ENCODE measurements at places on chromosomes 2 and 18.

GRCh38 chr2:136361521-136361920, 243.6 kb upstream of the CXCR4 start:
- no peak for DNase-seq

- no peak for DNase-seq
These were observed 10.2 kb upstream of the ARHGAP28 start for GRCh38 chr18:6719098-6719846.

- no peak for DNase-seq
These were observed 89.4 kb downstream of the DYM start for GRCh38 chr18:49371073-49371472.

GRCh38 chr18:6054256-6054842, 159.0 kb upstream of the TMEM200C start:
- no peak for DNase-seq

DNA sequence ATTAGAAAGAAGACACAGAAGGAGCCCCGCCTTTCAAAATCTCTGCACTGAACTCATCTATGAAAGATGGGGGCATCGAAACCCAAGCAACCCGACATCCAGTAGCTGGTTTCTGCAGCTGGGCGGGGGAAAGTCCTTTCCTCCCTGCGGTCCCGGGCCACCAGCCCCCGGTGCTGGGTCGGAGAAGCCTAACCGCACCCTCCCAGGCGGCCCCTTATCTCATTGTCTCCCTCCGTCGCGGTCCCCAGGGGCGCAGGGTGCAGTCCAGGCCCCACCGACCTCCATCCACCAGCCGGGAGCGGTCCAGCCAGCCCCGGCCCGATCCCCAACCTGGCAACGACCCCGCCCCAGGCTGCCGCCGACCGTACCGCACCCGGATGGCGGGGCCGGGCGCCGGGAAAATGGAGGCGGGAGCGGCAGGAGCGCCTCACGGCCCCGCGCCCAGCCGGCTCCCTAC, 452 bp downstream of the RAPH1 start:
- DNase-seq = no peak

DNA sequence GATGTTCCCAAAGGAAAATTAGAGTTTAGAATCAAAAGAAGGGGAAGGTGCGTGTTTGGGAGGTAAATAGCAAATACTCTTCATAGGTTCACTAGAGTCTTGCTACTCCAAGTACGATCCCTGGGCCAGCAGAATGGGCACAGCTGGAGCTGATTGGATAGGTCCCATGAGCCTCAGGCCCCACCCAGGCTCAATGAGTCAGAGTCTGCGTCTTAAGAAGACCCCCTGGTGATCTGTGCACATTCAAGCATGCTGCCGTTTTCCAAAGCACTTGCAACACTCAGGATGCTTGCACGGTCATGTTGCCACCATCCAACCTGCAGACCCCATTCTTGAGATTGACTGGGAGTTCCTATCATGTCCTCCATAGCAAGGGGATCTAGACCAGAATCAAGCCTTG, 40.5 kb downstream of the ABCG8 start:
- DNase-seq = no peak

- DNase-seq = no peak
These were observed 269.4 kb upstream of the CCDC68 start for GRCh38 chr18:55228707-55229106.

GRCh38 chr2:9266711-9267110, 60.1 kb downstream of the ASAP2 start:
- no peak for DNase-seq

DNA sequence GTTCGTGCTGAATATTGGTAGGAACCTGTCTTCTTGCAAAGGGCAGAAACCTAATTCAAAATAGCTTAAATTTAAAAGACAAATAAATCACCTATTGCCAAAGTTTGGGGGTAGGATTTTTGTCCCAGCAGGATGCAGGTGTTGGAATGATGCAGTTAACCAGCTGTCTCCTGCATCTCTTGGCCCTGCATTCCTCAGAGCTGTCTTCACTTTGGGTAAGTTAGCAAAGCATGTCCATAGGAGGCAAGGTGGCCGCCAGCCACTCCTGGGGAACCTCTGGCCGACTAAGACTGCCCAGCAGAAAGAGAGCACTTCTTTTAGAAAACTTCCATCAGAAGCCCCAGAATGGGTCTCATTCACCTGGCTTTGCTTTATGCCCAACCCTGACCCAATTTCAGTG, 20.5 kb upstream of the NYAP2 start:
- no peak for DNase-seq

DNA sequence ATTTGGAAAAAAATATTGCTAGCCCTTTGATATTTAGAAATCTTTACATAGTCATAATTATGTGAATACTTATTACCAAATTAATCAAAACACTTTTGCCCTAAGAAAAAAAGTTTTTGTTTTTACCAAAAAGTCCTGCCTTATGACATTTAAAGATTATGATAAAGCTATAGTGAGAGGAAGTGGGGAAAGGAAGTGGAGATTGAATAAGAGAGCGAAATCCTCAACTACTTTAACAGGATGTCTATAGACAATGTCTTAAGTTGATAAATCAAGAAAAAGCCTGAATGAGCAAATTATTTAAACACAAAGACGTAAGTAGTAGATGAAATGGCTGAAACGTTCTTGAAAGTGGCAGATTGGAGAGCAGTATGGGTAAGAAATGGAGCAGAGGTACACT, 20.9 kb upstream of the VPS54 start:
- no peak for DNase-seq

- no peak for DNase-seq
These were observed 75.1 kb downstream of the ACOXL start for GRCh38 chr2:110807522-110807921.

DNA sequence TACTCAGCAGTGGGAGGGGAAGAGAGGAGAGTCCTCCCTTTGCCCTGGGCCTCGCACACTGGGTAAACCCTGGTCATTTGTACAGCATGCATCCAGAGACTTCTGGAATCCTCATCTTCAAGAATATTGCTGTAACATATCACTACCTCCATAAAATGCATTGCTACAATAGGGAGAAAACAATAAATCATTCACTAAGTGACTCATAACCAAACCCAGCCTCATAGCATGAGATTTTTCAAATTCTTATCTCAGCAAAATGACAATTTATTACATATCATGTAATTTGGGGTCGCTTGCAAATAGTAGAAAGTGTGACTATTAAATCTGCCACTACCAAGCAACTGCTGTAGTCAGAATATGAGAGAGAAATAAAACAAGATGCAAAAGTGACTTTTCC, 189.4 kb downstream of the ALK start:
- no peak for DNase-seq

- DNase-seq = peak; percentile 7
These were observed 6.4 kb downstream of the IL1RL1 start for GRCh38 chr2:102317715-102318114.

DNA sequence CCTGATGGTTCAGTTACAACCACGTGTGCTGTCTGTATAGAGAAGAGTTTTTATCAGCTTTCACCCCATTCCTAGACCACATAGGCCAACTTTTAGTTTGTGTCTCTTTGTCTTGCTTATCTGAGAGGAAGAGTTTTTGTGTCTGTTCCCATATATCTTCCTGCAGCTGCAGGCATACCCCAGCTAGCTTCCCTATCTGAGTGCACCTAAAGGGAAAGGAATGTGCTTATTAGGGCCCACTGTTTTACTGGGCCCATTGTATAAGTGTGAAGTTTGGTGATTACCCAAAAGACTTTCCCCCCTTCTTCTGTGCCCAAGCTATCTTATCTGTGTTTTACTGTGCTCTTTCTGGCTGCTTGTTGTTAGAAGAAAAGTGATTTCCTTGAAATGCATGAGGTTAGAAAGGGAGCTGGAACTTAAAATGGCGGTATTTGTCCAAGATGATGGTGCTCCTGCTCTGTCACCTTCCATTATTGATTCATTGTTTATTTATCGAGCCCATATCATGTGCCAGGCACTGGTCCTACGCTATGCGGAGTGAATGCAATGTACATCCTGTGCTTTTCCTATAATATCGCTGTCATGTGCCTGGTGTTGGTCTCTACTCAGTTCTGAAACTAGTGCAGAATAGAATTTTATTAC, 57.2 kb downstream of the NYAP2 start:
- no peak for DNase-seq

- DNase-seq = no peak
These were observed 17.0 kb downstream of the RTN4 start for GRCh38 chr2:55033076-55033742.

DNA sequence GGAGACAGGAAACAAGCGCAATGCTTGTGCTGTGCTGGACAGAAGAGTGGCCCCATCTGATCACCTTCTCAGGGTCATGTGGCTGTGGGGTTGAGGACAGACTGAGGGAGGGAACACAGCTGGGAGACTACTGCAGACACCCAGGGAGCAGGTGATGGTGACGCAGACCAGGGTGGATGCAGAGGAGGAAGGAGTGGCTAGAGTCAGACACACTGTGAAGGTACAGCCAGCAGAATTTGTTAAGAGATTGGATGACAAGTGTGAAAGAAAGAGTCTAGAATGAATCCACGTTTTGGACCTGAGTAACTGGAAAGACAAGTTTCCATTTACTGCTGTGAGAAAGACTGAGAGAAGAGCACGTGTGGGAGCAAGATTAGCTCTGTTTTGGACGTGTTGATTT, 15.9 kb upstream of the POMC start:
- DNase-seq = no peak

DNA sequence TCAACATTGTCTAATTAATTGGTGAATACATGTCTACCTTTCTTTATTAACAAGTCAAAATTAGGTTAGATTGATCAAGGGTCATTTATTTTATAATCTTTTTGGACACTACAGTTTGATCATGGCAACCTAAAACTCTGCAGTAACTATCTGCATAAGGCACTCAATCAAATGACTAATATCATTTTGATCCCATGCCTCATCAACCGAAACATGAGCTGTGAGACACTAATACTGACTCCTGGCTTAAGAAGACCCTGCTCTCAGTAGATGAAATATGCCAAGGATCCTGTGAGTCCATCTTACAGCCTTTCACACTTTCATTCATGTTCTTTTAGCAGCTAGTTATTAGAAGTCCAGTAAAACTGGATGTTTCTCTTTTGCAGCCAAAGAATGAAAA, 169.4 kb upstream of the CAVIN2 start:
- DNase-seq = no peak

- DNase-seq = peak; percentile 87
These were observed 285.0 kb upstream of the PARD3B start for GRCh38 chr2:204260162-204260877.

DNA sequence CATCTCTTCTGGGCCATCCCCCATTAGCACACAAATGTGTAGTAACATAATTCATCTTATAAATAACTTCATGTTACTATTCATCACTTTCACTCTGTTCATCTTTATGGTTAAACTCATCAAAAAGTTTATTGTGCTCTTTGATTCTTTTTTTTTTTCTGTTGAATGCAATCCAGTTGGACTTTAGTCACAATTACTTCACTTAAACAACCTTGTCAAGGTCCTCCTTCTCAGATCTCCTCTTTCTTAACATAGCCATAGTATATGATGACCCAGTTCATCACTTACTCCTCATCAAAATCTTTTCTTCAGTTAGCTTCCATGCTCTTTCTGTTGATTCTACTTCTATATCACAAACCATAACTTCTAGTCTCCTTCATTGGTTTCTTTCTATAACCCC, 80.2 kb upstream of the ZC3H15 start:
- DNase-seq = no peak

GRCh38 chr18:36307513-36307912, 10.0 kb downstream of the FHOD3 start:
- DNase-seq = no peak

- no peak for DNase-seq
These were observed 731.4 kb downstream of the TSN start for GRCh38 chr2:122486705-122487415.

DNA sequence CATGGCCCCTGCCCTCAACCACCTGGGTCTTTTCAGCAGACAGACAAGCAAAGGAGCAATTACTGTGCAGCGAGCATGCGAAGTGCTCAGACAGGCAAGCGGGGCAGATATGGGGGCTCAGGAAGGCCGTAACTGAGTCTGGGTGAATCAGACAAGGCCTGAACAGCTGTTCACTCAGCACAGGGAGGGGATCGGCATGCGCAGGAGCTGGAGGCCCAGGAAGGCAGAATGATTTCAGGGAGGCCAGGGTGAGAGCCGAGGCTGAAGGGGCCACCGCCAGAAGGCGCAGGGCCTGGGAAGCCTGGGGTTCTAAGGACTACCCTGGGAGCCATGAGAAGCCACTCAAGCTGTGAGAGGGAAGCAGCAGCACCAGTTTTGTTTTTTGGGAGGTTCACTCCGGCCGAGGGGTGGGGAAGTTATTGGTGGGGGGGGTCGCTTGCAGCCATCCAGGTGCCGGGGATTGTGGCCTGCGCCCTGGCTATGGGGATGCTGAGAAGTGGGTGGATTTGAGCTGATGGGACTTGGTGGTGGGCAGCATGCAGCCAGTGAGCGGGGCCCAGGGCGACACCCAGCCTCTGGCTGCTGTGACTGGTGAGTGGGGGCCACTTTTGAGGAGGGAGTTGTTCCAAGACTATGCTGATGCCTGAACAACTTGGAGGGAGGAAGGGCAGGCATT, 132.2 kb downstream of the TSN start:
- no peak for DNase-seq

- no peak for DNase-seq
These were observed 11.3 kb downstream of the APLF start for GRCh38 chr2:68478688-68479087.

Data from dermis microvascular lymphatic vessel endothelial cell (primary cell).